ENCODE measurements at places on chromosomes 6 and 20. TPM values are rescaled to one million over a fixed set of nuclear protein-coding genes. Genes with fewer than 3 reads are reported as not detected.

The ANGPT4 gene
- polyA plus RNA-seq = 0.11 TPM

The EYS gene
- polyA plus RNA-seq = 0.61 TPM

The LTA gene
- polyA plus RNA-seq = 0.36 TPM

The HLA-DMA gene
- polyA plus RNA-seq = 23.3 TPM

The PAK5 gene
- 0.41 TPM for polyA plus RNA-seq

The CDH4 gene
- polyA plus RNA-seq = 4.6 TPM

The F13A1 gene
- polyA plus RNA-seq = 40.9 TPM

The HLA-DRB1 gene
- polyA plus RNA-seq = 36.2 TPM

The UBE2C gene
- 42.1 TPM for polyA plus RNA-seq

The C6orf58 gene
- polyA plus RNA-seq = 0.74 TPM

The DCBLD1 gene
- 49.3 TPM for polyA plus RNA-seq

The ACOT8 gene
- polyA plus RNA-seq = 25.1 TPM

The C6orf163 gene
- polyA plus RNA-seq = 6.7 TPM

The C6orf132 gene
- 2.4 TPM for polyA plus RNA-seq

The CNR1 gene
- 0.14 TPM for polyA plus RNA-seq

The ADAM33 gene
- 10.6 TPM for polyA plus RNA-seq

The PI16 gene
- polyA plus RNA-seq = 0.41 TPM

The TAP2 gene
- 16.2 TPM for polyA plus RNA-seq

The ADNP gene
- polyA plus RNA-seq = 121 TPM

The SLC26A8 gene
- polyA plus RNA-seq = 0.53 TPM

The SNRNP48 gene
- 25.3 TPM for polyA plus RNA-seq

The CFAP206 gene
- 2.4 TPM for polyA plus RNA-seq

The TOMM34 gene
- 23.7 TPM for polyA plus RNA-seq

The SNAI1 gene
- polyA plus RNA-seq = 9.5 TPM

The TFAP2C gene
- 3.6 TPM for polyA plus RNA-seq

The ECI2 gene
- polyA plus RNA-seq = 86.5 TPM

The EBF4 gene
- 55.9 TPM for polyA plus RNA-seq

The C6orf141 gene
- 3.0 TPM for polyA plus RNA-seq

The OXT gene
- not detected for polyA plus RNA-seq

The PTK6 gene
- polyA plus RNA-seq = 0.61 TPM

The GNMT gene
- polyA plus RNA-seq = 0.97 TPM

The DEF6 gene
- polyA plus RNA-seq = 6.8 TPM

The PPP1R14C gene
- polyA plus RNA-seq = 26.2 TPM

The GHRH gene
- polyA plus RNA-seq = not detected

The WFDC2 gene
- 38.4 TPM for polyA plus RNA-seq
